HS-27A (cell line): ENCODE measurements at places on chromosomes 6 and 20.

- DNase-seq = peak; percentile 7
These were observed 530 bp downstream of the GOPC start for GRCh38 chr6:117601811-117602150.

DNA sequence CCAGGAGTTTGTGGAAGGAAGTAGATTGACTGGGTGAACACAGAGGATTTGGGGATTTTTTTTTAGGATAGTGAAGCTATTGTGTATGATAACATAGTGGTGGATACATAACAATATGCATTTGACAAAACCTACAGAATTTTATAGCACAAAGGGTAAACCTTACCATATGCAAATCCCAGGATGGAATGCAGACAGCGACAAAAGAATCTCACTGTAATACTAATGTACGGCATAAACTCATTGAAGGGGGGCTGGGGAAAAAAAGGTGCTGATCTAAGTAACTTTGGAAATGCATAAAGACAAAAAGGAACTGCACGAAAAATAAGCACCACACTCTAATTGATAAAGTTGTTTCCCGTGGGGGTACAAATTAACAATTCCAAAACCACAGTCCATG is 15.2 kb upstream of the PLAGL1 start:
- no peak for DNase-seq

GRCh38 chr20:37729909-37730308 is 36.1 kb downstream of the CTNNBL1 start:
- DNase-seq = no peak

DNA sequence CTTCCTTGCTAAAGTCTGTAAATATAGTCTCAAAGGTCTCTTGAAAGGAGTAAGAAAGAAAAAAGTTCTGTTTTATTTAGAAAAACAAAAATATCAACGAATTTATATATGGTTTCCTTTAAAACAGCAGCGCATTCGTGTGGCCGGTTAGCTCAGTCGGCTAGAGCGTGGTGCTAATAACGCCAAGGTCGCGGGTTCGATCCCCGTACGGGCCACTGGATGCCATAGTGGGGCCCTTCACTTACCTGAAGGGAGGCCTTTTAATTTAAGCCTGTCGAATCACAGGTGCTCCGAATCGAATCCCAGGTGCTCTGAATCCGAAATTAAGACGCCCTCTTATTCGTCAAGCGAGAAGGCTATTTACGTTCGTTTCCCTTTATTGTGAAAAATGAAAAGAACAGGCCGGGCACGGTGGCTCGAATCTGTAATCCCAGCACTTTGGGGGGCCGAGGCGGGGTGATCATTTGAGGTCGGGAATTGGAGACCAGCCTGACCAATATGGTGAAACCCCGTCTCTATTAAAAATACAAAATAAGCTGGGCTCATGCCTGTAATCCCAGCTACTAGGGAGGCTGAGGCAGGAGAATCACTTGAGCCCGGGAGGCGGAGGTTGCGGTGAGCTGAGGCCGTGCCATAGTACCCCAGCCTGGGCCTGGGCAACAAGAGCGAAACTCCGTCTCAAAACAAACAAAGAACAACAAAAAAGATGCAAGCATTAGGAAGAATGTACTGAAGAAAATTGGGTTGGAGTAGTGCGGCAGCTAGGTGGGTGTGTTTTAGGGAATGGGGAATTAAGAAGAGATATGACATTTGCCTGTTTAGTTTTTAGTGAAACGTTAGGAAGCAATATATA is 195.8 kb upstream of the ZNF184 start:
- DNase-seq = peak; percentile 70

GRCh38 chr6:42429042-42429585 is 22.6 kb downstream of the TRERF1 start:
- DNase-seq = no peak

- no peak for DNase-seq
These were observed 14.4 kb downstream of the MYB start for GRCh38 chr6:135195522-135195921.
